IMR-90 (cell line): ENCODE measurements at places on chromosomes 3 and 15. TPM values are rescaled to one million over a fixed set of nuclear protein-coding genes. Genes with fewer than 3 reads are reported as not detected.

DNA sequence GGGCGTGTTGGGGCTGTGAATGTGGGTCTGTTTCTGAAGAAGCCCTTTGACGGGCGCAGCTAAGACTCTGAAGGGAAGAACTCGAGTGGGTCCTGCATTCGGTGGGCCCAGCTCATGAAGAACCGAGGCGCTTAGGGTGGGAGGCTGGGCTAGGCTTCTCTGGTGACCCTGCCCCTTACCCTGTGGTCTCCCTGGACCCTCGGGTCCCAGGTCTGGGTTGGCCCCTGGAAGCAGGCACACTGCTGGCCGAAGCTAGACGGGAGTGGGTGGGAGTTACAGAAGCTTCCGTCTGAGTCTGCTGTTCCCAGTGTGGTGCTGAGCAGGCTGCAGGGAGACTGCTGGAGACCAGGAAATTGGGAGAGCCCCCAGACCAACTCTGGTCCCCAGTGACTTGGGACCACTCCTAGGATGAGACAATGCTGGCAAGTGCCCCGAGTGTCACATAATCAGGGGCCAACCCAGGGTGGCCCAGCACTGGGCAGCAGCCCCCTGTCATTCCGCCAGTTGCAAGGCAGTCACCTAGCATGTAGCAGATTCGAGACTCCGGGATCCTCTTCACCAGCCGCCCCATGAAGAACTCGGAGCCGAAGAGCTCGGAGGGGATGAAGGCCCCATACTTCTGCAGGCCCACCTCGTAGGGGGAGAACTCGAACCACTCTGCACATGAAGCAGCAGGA lies 16.7 kb upstream of the EHD4 start:
- H3K27ac ChIP-seq, result no peak overlapping the region
- peaks cover 37% of the 10 kb centered on the region; the same call in 1 of the 2 replicates for H3K27me3 ChIP-seq
- no peaks in the 10 kb centered on the region for H3K36me3 ChIP-seq

- H3K36me3 ChIP-seq, result peaks cover 3% of the 10 kb centered on the region
- no peak overlapping the region for H3K27ac ChIP-seq
- no peaks in the 10 kb centered on the region for H3K27me3 ChIP-seq
- DNase-seq, result no peak
These were observed 10.7 kb downstream of the CYFIP1 start for GRCh38 chr15:22969489-22969888.

The GPR149 gene
- not detected in 2 replicates for total RNA-seq

DNA sequence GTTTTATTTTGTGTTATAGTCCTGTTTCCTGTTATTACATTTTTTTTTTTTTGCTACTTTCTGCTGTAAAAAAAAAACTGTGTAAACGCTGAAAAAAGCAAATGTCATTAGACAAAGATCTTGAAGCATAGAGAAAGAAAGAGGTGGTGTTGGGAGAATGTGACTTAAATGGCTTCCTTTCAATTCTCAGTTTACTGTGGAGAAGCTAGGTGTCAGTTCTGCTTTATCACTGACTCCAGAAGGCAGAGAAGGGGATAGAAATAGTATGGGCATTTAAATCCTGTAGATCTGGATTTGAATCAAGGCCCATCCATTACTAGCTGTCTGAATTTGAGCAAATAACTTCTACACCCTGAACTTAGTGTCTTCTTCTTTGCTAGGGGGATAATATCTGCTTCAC lies 23.0 kb downstream of the PPM1L start:
- no peak overlapping the region for H3K27ac ChIP-seq
- H3K4me3 ChIP-seq, result no peak overlapping the region
- H3K27me3 ChIP-seq, result no peaks in the 10 kb centered on the region

The HRG gene
- not detected in 2 replicates for total RNA-seq

DNA sequence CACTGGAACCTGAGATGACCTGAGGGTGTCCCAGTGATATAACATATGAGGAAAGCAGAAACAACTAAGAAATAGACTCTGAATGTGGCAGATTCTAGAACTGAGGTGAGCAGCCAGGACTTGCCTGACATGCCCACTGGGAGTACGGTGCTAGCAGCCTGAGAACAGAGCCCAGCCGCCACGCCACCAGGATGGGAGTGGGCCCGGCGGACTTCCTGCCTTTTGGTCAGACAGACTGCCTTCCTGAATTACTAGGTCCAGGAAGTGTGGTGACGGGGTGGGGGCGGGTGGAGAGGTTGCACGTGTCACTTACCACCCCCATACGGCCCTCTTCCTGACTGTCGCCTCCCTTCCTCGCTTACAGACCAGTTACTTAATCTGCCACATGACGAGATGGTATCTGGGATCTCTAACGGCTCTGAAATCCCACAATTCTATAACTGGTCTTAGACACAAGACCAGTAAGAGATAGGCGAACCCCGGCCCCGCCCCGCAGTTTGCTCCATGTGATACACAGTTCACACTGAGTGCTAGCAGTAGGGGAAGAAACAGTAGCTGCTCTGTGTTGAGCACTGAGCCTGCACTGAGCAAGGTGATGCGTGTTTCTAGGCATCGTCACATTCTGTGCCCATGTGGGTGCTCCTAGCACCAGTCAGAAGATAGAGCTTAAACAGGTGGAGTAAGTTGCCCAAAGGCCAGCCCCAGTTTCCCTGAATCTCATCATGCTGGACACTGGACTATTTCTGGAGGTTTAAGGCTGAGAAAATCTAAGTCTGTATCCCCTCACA lies 95.7 kb downstream of the CPN2 start:
- peaks cover 3% of the 10 kb centered on the region; the same call in 1 of the 2 replicates for H3K4me1 ChIP-seq
- DNase-seq, result no peak
- H3K27me3 ChIP-seq, result peaks cover 46% of the 10 kb centered on the region

DNA sequence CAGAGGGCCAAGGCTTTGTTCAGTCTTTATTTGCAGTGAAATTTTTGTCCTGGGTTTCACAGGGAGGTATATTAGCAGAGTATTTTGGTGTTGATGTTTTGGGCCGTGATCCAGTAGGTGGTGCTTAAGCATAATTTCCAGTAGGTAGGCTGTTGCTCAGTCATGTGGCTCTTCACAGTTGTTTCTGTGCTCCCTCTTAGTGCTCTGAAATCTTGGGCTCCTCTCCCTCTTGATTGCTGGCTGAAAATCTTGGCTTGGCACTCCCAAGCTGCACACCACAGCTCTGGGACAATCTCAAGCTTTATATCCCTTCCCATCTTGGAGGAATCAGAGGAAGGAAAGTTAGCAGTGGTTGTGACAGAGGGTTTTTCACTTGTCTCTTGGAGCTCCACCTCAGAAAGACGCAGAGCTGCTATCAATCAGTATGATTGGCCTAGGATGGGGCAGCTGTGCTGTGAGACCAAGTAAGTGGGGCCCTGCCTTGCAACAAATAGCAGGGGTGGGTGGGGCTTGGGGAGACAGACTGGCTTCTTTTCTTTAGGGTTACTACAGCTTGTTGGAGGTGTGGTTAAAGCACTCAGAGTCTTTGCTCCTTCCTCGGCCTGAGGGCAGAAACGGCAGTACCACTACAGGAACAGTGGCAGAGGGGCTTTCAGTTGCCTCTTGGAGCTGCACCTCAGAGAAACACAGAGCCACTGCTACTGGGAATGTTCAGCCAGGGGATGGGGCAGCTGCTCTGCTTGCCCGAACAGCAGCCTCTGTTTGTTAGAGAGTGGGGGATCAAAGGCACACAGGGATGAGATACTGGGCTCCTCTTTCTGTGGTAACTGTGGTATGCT lies 627.0 kb downstream of the SI start:
- H3K4me1 ChIP-seq, result no peaks in the 10 kb centered on the region
- no peak overlapping the region for H3K4me3 ChIP-seq
- no peak overlapping the region for H3K27ac ChIP-seq
- DNase-seq, result no peak

- DNase-seq, result no peak
- no peaks in the 10 kb centered on the region for H3K36me3 ChIP-seq
- H3K27ac ChIP-seq, result no peak overlapping the region
- no peaks in the 10 kb centered on the region for H3K27me3 ChIP-seq
These were observed 3.7 kb downstream of the CMTM6 start for GRCh38 chr3:32498992-32499391.

DNA sequence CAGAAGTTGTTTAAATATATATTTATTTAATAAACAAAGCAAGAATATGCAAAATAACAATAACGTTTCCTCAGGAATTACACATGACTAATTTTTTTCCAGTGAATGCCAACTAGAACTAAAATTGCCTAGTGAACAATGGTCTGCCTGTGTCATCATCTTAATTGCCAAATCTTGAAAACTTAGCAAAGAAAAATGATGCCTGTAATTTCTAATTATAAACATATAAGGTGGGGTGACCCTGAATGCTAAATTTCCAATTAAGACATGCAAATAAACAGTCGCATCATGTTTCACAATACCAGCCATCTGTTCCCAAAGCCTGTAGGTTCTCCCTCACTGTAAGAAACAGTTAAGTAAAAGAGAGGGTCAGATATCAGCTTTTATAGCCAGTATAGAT lies 67.6 kb upstream of the PLCL2 start:
- H3K4me1 ChIP-seq, result no peaks in the 10 kb centered on the region
- no peak overlapping the region for H3K4me3 ChIP-seq
- 0 out of 2 replicates have a peak, but pooled peaks cover 1% of the 10 kb centered on the region for H3K27me3 ChIP-seq
- no peak for DNase-seq
- H3K36me3 ChIP-seq, result no peaks in the 10 kb centered on the region

- no peaks in the 10 kb centered on the region for H3K36me3 ChIP-seq
- H3K4me3 ChIP-seq, result no peak overlapping the region
- no peaks in the 10 kb centered on the region for H3K27me3 ChIP-seq
- peak; percentile 88 for DNase-seq
- H3K4me1 ChIP-seq, result peaks cover 3% of the 10 kb centered on the region; the same call in 1 of the 2 replicates
These were observed 17.9 kb upstream of the ANKRD28 start for GRCh38 chr3:15815696-15816095.

The BLM gene
- 6.5 and 7.2 TPM in 2 replicates for total RNA-seq
